Mesothelial cell of epicardium (in vitro differentiated cells): ENCODE measurements at places on chromosomes 5 and 9.

DNA sequence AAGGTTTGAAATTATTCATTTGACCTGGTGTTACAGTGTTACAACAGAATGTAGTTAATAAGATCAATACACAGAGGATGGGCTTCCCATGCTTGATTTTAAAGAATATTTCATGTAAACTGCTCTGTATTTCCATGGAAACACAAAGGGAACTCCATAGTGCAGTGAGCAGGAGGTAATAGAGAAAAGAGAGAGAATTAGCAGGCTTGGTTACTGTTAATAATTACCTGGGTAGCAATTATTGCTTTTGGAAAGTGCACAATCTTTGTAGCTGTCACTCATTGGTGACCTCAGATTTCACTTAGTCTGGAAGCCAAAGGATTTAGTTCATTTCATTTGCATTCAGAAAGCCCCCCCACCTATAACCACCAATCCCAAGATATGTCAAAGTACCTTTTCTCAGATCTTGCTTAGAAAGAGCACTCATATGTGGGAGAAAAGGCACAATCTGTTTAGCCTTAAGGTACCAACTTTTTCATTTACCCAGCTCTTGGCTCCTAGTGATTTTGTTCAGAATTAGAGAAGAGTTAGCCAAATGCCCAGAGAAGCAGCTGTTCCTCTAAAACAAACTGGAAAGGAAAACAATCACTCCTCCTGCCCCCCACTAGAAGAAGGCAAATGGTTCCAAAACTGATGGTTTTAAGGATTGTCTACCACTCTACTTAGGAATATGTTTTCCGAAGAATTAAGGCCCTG lies 234.5 kb upstream of the SLC24A2 start:
- no peak for DNase-seq

DNA sequence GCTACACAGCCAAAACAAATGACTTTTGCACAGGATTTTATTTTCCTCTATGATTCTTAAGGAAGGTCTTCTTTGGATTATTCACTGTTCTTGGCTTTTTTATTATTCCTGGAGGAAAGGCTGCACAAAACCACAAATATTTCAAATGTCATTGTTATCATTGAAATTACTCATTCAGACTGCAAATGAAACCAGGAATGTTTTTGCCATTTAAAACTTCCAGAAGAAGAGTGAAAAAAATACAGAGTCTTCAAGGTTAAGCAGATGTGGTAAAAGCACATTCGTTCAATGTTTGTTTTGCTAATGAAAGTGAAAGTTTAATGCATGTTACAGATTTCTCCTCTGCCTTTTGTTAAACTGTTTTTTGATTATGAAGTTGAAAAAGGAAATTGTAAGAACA lies 238.2 kb downstream of the TLE4 start:
- no peak for DNase-seq

DNA sequence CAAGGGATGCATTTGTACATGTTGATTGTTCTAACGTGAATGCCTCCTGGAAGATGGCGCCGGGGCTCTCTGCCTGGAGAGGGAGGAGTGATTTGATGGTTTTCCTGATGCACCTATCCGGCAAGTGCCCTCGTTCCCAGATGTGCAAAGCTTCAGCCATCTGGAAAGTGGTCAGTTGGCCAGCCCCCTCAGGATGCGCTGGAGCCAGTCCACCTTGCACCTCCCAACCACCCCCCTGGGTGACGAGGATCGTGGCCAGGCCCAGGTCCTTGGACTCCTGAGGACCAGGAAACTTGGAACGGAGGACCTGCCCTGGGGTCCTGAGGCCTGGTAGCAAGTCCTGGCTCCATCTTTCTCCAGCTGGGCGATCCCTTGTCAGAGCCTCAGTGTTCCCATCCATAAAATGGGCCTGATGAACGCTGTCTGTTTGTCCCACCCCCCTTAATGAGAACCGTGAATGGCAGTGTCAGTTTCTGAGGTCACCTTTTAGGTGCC lies 23.6 kb upstream of the RNU6ATAC start:
- no peak for DNase-seq

- no peak for DNase-seq
These were observed 65.0 kb downstream of the DOCK8 start for GRCh38 chr9:279674-280073.

DNA sequence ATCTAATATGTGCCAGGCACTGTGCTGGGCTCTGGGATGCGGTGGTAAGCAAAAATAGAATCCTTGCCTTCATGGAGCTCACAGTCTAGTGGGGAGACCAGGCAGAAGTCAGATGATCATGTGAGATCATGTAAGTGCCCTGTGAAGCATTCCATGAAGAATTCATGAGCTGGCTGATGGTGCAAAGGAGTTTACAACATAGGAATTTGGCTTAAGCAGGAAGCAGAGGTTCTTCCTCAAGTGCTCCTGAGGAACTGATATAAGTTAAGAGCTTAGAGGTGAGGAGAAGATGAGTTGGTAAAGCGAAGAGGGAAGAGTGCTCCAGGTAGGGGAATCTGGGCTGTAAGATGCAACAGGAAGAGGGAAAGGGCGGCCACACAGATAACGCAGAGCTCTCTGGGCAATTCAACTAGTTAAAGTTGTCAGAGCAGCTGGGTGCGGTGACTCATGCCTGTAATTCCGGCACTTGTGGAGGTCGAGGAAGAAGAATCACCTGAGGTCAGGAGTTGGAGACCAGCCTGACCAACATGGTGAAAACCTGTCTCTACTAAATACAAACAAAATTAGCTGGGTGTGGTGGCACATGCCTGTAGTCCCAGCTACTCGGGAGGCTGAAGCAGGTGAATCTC lies 78.5 kb upstream of the SPATA31D4 start:
- DNase-seq: no peak

GRCh38 chr9:130693101-130693425 lies 517 bp upstream of the EXOSC2 start:
- no peak for DNase-seq

DNA sequence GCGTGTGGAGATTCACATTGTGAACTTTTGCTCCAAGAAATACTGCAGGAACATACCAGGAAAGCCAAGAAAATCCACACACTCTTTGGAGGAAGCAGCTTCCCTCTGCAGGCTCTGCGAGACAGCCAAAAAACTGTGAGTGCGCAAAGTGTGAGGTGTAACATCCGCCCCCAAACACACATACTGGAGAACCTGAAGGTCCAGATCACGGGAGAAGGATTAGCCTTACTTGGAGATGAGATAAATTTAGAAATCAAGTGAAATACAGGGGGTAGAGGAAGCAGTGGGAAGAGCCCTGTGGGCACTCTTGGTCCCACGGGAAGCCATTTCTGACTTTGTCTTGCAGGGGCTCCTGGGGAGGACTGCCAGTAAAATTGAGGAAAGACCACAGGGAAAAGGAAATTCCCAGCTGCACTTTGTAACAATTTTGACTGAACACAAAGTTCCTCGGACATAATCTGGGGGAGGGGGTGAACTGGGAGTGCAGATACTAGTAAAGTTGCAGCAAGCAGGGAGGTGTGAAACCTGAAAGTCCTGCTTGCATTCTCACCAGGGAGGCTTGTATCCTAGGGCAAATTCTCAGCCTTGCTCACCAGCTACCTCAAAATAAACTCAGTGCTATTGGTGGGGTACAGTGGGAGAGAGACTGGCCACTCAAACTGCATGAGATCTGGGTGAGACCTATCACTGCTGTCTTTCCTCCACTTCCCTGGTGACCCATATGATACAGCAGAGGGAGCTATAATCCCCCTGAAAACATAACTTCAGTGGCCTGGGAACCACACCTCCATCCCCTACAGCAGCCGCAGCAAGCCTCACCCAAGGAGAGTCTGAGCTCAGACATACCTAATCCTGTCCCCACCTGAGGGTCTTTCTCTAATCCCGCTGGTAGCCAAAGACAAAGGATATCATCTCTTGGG lies 109.1 kb downstream of the ALDH1A1 start:
- no peak for DNase-seq

GRCh38 chr5:94173100-94173499 lies 431.7 kb upstream of the POU5F2 start:
- DNase-seq: no peak

DNA sequence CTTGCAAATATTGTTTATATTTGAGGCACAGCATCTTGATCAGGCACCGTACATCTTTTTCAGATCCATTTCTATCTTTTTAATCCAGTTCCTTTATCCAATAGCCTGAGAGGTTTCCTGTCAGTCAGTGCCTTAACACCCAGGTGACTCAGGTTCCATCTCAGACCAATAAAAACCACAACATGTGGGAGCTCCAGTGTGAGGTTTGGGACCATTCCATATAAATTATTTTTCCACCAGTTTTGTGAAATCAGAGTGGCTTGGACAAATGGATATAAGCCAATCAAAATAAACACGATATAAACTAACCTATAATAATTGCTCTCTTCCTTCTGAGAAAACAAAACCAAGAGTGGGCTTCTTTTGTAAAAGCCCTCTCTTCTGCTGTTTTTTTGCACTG lies 351.3 kb downstream of the NTRK2 start:
- no peak for DNase-seq

GRCh38 chr9:73981405-73981804 lies 515.7 kb upstream of the RORB start:
- no peak for DNase-seq

- no peak for DNase-seq
These were observed 318.1 kb downstream of the PIK3R1 start for GRCh38 chr5:68533571-68534084.

DNA sequence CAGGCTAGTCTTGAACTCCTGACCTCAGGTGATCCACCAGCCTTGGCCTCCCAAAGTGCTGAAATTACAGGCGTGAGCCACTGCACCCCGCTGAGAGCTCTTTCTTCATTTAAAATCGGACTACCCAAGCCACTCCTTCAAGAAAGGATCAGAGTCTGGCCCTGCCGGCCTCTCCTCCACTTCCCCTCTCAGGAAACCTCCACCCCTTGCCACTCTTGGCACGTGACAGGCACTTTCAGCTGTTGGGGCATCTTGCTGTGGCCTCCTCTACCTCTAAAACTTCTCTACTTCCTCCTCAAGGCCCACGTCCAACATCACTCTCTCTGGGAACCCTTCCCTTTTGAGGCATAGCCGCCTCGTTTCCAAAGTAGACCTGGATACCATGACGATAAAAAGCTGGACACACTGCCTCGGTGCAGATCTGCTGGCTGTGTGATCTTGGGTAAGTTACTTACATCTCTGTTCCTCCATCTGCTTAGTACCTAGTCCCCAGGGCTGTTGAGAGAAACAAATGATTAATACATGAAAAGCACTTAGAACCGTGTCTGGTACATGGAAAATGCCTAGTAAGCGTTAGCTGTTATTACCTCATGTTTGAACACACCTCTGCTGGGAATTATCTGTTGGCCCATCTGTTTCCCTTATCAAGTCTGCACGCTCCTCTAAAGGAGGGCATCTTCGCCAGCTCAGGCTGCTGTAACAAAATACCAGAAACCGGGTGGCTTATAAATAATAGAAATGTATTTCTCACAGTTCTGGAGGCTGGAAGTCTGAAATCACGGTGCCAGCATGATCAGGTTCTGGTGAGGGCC lies 55.3 kb downstream of the SMIM23 start:
- DNase-seq: no peak

DNA sequence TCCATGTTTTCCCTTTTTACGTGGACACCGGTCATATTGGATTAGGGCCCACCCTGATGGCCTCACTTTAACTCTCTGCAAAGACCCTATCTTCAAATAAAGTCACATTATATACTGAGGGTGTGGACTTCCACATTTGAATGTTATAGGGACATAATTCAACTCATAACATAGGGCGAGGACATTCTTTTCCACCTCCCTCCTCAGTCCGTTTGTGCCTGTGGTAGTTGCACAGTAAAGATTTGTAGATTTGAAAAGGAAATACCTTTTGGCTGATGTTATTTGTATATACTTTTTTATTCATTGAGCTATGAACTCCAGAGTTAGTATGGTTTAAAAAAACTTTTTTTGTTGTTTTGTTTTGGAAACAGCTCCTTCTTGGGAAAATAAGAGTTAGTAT lies 51.0 kb upstream of the DHFR start:
- DNase-seq: no peak

DNA sequence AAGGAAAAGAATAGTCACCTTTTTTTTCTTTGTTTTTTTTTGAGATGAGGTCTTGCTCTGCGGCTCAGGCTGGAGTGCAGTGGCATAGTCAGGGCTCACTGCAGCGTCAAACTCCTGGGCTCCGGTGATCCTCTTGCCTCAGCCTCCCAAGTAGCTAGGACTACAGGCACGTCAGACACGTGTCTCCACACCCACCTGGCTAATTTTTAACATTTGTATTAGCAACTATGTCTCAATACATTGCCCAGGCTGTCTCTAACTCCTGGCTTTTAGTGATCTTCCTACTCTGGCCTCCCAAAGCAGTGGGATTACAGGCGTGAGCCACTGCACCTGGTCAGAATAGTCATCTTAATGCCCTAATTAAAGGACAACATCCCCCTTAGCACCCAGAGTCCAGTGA lies 54.4 kb upstream of the CTSL start:
- DNase-seq: no peak

- no peak for DNase-seq
These were observed 96.1 kb upstream of the NFIL3 start for GRCh38 chr9:91519520-91520277.

DNA sequence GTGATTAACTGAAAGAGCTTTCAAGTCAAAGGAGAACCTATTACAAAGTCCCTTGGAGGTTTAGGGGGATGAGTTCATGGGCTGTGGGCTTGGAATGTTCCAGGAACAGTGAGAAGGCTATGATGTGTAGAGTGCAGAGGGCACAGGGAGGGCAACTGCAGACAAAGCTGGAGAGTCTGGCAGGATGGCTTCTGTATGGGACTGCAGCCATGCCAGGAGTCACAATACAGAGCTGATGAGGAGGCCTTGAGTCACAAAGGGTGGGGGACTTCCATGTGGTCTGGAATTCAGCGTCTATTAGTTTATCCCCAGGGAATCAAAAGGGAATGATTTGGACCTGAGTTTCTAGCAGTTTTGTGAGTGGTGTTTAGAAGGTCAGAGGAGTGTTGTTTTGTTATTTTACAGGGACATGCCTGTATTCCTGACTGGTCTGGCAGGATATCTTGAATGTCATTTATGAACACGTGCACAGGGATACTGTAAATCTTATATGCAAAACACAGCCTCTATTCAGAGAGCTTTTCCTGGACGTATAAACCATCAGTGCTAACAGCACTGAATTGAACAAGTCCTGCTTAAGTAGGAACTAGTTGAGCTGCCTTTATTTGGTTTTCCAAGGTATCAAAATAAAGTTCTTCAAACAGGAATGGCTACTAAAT lies 14.3 kb upstream of the TEK start:
- DNase-seq: no peak

GRCh38 chr5:67035098-67035740 lies 161.4 kb downstream of the CD180 start:
- no peak for DNase-seq

DNA sequence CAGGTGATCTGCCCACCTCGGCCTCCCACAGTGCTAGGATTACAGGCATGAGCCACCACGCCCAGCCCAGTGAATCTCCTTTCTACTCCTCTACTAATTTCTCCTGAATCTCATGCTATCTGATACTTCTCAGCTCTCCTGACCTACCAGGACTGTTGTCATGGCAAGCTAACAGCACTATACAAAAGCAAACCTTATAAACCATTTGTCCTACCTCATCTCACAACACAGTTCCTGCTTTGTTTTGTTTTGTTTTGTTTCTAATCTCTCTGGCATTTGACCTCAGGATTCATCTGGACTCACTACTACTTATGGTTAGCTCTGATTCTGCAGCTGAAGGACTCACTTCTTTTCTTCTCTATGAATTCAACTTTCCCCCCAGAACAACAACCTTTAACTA lies 734.8 kb downstream of the TLE1 start:
- no peak for DNase-seq

GRCh38 chr5:32752411-32752810 lies 41.3 kb downstream of the NPR3 start:
- no peak for DNase-seq
